Stimulated activated CD8-positive, alpha-beta memory T cell treated with anti-CD3 and anti-CD28 coated beads, Interleukin-4, amount 100 ng/mL, for 48 hours (primary cell): ENCODE measurements at places on chromosomes 6 and 20.

- no peak for DNase-seq
Observed at GRCh38 chr6:159282421-159282820, 113.2 kb downstream of the FNDC1 start.

- DNase-seq: no peak
Observed at GRCh38 chr6:157438611-157439111, 57.7 kb downstream of the ZDHHC14 start.

DNA sequence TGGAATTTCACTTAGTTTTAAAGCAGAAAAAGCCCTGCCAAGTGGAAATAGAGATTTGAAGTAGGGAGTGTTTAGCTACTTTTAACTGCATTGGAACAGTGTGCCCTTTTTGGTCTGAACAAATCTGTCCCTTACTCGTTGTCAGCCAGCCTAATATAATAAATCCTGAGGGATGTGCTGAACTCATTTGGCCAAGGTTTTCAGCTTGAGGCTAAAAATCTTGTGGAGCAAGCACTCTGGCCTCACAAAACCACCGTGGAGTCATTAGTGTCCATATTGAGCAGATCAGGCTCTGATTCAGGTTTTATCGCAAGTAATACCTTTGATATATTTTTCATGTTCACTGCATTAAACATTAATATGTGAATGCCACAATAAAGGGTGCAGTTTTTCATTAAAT lies 383.5 kb downstream of the FRK start:
- DNase-seq: no peak

- no peak for DNase-seq
Observed at GRCh38 chr6:37060195-37060559, 54.7 kb downstream of the FGD2 start.

DNA sequence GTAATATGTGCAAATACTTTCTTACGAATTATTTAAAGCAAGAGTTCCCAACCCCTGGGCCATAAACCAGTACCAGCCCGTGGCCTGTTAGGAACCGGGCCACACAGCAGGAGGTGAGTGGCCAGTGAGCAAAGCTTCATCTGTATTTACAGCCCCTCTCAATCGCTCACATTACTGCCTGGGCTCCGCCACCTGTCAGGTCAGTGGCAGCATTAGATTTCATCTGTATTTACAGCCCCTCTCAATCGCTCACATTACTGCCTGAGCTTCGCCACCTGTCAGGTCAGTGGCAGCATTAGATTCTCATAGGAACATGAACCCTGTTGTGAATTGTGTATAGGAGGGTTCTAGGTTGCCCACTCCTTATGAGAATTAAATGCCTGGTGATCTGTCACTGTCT lies 142.0 kb downstream of the RNASET2 start:
- no peak for DNase-seq
